RCC 7860 (cell line): ENCODE measurements at places on chromosomes 4 and X.

DNA sequence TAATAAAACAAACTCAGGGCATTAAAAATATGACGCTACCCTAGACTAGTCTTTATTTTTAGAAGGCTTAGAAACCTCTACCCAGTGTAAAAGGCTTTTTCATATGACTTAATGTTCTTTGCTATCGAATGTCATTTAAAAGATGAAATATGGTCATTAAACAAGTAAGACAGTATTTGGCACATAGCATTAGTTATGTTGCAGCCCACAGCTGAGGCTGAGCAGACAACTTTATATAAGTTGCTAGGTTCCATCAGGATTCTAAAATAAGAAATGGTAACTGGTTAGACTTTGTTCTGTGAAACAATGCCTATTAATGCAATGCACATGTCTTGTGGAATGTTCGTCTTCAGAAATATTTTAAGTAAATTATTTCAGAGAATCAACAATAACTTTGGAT is 10.4 kb upstream of the PRSS12 start:
- no peak for DNase-seq

DNA sequence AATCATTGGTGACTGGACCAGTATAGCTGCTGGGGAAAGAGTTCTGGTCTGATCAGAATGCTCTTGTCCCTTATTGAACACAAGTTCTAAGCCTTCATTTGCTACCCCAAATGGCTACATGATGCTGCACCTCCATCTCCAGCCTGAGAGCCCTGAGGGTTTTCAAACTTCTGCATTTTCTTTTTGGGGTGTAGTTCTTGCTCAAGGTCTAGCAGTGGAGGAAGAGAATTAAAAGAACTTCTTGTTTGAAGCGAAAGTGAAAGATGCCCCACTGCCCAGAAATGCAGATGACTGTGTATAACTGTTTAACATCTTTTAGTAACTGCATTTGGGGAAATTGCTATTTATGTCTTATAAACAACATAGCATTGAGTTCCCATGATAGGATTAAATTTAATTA is 38.5 kb downstream of the LAMTOR3 start:
- DNase-seq = no peak

- DNase-seq = no peak
These were observed 1854.6 kb downstream of the PCDH7 start for GRCh38 chr4:32574803-32575202.

- DNase-seq = no peak
These were observed 63.4 kb upstream of the MAGEB2 start for GRCh38 chrX:30151964-30152363.

DNA sequence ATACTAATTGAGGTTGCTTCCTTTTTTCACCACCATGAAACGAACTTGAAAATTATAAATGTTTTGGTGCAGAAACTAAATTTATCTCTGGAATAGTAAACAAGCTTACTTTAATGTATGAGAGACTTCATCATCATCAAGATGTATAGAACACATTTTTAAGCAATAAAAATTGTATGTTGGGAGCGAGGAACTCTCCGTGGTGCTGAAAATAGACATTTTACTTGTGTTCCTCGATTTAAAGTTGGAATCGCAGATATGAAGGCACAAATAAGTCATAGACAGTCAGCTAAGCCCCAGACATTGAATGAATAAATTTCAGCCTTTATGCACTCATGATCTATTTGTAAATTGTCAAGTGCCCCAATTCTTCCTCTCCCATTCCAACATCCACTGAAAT is 310.7 kb downstream of the STK32B start:
- DNase-seq = no peak

- no peak for DNase-seq
These were observed 179.5 kb upstream of the FTHL17 start for GRCh38 chrX:31251336-31251735.

DNA sequence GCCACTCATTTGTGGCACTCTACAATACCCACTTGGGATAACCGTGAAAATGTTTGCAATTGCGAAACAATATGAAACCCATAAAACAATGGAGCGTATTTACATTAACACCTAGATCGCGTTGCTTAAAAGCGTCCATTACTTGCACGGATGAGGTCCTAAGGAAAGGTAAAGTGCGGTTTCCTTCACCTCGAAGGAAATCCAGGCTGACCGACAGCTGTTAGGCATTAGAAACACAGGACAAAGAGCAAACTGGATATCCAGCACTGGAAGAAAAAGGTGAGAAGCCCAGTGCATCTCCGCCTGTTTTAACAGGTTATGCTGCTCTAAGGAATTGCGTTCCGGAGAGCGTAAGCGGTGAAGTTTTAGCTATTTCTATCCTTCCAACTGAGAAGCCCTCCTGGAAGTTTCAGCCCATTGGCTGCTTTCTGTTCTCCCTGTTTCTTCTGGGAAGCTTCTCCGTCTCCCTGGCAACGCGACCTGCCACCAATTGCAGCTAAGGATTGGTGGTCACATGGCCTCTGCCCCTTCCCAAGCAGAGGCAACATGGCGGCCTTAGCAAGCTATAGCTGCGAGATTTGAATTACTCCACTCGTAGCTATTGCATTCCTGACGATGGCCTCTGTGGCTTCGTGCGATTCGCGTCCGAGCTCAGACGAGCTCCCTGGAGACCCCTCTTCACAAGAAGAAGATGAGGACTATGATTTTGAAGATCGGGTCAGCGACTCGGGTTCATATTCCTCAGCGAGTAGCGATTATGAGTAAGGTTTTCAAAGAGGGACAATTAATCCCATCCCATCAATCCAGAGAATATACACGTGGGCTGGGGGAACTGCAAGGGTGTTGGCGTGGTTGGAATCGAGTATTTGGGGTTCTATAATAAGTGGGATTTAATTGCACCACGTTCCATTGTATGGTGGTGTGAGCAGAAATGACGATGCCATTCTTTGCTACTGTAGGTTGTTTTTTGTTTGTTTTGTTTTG is at the start of gene INTU:
Gene INTU, plus strand, starts transcription at position 538 of the 984 bp plus-strand sequence. Its CDS starts 78 bp downstream, at position 616.
- peak; percentile 87 for DNase-seq

GRCh38 chr4:151850791-151851213 is 90.0 kb upstream of the GATB start:
- DNase-seq = no peak

- DNase-seq = no peak
These were observed 276.3 kb upstream of the TACR3 start for GRCh38 chr4:103996064-103996463.

DNA sequence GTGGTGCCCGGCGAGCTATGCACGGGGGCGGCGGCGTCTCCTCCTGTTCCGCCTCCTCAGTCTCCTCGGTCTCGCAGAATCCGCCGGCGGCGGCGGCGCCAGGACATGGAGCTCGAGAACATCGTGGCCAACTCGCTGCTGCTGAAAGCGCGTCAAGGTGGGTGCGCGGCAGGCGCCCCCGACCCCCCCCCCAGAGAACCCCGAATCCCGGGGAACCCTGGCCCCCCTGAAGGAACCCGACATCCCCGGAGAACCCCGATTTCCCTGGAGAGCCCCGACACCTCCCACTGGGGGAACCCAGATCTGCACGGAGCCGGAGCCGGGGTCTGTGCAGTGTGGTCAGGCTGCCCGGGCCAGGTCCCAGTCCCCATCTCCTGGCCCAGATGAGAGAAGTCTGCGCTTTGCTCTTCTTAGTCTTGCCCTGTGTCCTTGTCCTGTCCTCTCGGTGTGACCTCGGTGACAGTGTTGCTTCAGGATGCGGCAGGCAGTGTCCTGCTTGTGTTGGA is 648 bp downstream of the GRK4 start:
- DNase-seq = no peak

DNA sequence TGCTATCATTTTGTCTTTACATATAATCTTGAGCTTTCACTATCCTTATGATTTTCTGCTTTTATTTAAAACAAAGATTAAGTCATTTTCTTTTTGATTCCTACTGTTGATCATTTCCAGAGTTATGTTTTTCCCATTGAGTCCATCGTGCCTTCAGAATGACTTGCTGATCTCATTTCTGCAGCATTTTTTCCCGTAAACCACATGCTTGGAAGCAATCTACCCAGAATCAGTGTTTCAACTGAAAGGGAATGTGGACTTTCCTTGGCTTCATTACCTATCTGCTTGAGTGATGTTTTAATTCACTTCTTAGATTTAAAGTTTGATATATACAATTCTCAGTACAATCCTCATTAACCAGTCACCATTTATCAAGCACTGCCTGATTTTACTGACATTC is 192.4 kb upstream of the FSTL5 start:
- no peak for DNase-seq

GRCh38 chr4:81343046-81343445 is 128.0 kb upstream of the PRKG2 start:
- no peak for DNase-seq

DNA sequence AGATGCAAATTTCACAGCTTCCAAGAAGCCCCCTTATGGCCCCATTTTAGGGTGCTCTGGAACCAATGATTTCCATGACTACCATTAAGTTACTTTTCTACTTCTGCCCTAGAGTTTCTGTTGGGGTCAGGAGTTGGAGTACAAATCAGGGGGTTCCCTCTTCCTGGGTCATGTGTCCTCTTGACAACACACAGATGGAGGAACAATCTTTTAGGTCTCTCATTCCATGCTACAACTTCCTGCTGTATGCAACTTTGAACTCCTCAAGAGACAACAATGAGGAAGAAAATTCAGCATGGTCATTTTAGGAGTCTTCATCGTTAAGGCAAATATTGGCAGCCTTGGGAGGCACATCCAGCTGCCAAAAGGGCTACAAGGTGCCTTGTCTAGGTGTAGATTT is 79.7 kb downstream of the SEL1L3 start:
- no peak for DNase-seq

DNA sequence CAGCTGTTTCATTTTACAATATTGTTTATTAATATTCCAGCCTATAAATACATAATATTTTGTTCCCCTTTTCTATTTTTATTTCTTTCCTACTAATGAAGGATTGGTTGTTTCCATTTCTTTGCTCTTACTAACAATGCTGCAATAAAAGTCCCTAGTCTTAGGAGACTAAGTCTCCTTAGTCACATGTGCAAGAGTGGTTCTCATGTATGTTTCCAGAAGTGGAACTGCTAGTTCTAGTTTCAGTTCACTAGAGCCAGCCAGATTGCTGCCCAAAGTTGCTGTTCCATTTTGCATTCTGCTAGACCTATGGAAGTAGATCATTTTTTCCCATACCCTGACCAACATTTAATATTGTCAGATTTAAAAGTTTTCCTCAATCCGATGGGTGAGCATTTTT is 44.3 kb downstream of the CNGA1 start:
- DNase-seq = no peak

DNA sequence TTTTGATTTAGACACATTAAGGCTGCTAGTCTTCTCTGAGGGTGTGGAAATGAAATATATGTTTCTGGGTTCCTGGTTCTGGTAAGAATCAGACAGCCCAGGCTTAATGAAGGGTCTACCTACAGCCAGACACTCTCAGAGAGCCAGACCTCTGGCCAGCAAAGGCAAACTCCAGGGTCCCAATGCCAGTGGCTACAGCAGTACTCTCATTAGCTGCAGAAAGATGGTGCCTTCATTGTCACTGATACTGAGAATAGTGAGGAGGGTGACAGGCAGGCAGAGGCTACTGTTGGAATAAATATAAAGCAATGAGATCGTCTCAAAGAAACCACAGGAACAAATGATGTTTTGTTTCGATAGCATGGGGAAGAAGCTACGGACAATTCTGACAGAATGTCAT is 437.6 kb downstream of the GPM6A start:
- no peak for DNase-seq

DNA sequence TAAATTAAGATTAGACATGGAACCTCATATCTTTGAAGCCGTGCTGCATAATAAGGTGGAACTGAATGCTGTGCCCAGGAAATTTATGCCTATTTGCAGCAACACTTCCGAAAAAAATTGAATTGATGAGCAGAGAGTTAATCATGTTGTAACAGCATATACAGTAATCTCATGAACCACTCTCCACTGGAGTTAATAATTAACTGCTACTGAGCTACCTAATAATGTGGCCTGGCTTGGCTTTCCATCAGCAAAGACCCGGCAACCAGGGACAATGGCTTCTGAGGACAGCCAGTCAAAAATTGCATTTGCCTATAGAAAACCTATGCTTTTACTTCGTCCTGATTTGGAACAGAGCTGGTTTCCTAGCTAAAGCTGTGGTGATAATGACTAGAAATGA is 63.8 kb upstream of the GATB start:
- peak; percentile 55 for DNase-seq

DNA sequence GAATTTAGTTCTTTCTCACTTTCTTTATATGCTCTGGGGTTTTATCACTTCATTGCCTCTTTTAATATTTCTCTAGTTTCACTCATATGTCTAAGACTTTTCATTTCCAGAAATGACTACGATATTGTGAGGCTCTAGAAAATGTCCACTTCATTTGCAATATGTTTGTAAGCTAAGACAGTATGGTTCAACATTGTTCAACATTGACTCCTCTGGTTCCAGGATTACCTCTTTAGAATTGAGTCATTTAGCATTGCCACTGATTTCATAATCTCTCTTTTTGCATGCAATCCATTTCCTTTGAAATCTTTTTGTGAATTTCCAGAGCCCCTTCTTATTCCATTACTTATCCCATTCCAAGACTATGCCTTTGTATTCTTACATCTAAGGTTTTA is 32.3 kb downstream of the BBS12 start:
- DNase-seq = peak; percentile 60

GRCh38 chr4:25637581-25638220 is 17.9 kb upstream of the SLC34A2 start:
- DNase-seq = no peak

DNA sequence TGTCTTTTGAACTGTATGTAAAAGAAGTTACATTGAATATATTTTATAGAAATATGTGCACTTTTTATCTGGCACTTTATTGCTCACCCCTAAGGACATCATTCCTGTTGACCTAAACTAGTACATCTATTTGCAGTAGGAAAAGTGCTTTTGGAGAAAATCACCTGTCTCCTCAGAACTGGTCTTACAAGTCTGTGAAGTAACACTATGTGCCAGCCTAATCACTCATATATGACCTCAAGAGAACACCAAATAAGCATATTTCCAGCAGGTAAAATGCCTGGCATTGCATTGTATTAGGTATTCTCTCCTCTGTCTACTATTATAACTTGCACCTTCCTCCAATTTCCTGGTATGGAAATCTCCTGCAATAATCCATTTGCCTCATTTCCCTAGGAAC is 4.0 kb upstream of the GASK1B start:
- no peak for DNase-seq

GRCh38 chr4:41696763-41697162 is 51.8 kb downstream of the PHOX2B start:
- no peak for DNase-seq

- DNase-seq = no peak
These were observed 162.9 kb upstream of the NOCT start for GRCh38 chr4:138852681-138853080.

- DNase-seq = no peak
These were observed 53.5 kb downstream of the CHST7 start for GRCh38 chrX:46627062-46627461.

GRCh38 chrX:5916945-5917344 is 311.7 kb downstream of the NLGN4X start:
- DNase-seq = no peak

- DNase-seq = no peak
These were observed 92.0 kb downstream of the PDGFRA start for GRCh38 chr4:54320826-54321685.
